ENCODE measurements at places on chromosomes 16 and 17.
A peak's percentile ranks its signal among the peaks of the same experiment; 100 is the strongest.

DNA sequence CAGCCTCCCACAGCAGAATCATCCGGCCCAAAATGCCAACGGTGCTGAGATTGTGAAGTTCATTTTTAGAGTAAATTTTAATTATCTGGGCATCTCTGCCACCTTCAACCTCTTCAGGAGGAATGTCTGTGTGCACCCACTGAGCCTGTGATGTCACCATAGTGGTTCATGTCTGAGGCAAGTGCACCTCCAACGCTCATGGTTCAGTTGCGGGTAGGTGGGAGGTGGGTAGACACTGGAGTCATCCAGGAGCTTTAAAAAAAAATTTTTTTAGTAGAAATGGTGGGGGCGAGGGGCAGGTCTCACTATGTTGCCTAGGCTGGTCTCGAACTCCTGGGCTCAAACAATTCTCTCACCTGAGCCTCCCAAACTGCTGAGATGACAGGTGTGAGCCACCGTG is 1.9 kb downstream of the FLYWCH1 start:
- no peak for DNase-seq

- DNase-seq = no peak
Measured at GRCh38 chr17:40986920-40987319, 2.8 kb upstream of the KRT40 start.

DNA sequence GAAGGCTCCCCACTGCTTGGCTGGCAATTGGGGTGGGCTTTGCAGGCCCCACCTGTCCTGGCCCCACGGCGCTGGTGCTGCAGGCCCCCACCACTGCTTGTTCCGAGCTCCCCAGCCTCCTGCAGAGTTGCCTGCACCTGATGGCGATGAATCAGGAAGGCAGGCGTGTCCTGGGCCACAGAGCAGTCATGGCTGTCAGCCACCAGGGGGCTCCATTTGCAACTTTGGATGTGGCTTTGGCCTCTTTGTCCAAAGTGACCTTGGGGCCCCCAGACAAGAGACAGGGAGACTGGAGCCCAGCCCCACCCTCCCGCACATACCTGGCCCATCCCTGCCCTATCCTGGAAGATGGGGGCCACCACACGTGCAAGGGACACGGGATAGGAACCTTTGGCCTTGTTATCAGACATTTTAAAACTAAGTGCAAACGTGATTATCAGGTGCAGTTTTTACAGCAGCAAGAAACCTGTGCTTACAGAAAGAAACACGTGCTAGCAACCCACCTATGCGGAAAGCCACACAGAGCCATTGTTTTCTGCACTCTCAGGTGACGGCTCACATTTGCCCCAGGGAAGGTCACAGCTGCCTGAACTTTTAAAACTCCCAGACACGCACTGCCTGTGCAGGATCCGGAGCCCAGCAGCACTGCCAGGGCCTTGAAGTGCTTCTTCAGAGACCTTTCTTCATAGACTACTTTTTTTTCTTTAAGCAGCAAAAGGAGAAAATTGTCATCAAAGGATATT is at the start of gene DNASE1:
DNASE1 (plus strand) TSS at position 443 of the 743 bp plus-strand sequence. CDS start 683 bp downstream, outside the sequence.
- DNase-seq = peak; percentile 54

DNA sequence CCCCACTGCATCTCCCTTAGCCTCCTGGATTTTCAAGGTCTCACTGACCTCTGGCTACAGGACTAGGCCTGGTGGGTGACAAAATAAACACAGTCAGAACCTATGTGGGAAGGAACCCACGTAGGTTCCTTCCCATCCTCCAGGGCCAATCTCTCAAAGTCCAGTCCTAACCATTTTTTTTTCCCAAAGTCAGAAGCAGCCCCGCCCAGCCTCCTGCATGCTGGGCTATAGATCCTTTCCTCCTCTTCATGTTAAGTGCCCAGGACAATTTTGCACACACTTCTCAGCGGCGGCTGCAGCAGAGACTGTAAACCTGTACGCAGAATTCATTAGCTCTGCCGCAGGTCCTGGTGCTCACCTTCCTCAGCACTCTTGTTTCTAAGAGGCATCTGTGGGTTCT is 285.8 kb downstream of the NPIPA8 start:
- DNase-seq = no peak

DNA sequence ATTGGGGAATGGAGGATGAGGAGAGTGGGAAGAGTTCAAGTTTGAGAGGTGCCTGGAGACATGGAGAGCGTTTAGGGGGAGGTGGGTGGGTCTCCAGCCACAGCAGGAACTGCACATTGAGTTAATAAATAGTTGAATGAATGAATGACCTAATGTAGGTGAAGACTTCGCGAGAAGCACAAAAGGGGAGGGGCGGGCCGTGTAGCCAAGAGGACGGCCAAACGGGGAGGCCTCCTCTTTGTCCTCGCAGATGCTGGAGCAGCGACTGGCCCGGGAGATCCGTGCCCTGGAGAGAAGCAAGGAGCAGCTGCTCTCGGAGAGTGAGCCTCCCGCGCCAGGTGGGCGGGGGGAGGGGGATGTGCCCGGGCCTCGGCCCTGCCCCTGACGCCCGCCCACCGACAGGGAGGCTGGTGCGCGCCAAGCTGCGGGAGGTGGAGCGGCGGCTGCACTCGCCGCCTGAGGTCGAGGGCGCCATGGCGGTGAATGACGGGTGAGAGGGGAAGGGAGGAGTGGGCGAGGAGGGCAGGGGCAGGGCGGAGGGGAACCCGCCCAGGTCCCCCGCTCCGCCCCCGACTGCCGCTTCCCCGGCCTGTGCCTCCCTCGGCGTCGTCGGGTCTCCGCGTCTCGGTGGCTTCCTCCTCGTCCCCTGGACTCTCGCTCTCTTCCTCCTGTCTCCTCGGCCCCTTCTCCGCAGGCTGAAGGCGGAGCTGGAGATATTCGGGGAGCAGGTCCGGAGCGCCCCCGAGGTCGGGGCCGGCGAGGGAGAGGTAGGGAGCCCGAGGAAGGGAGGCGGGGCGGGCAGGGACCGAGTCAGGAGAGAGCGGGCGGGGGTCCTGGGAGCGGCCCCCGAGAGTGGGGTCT is 12.9 kb downstream of the SYCE1L start:
- DNase-seq = peak; percentile 92
